ENCODE measurements at places on chromosomes 7 and 10. TPM values are rescaled to one million over a fixed set of nuclear protein-coding genes. Genes with fewer than 3 reads are reported as not detected.

CYP2C19 gene
- not detected for total RNA-seq

NEURL1 gene
- 0.93 TPM for total RNA-seq

DNA sequence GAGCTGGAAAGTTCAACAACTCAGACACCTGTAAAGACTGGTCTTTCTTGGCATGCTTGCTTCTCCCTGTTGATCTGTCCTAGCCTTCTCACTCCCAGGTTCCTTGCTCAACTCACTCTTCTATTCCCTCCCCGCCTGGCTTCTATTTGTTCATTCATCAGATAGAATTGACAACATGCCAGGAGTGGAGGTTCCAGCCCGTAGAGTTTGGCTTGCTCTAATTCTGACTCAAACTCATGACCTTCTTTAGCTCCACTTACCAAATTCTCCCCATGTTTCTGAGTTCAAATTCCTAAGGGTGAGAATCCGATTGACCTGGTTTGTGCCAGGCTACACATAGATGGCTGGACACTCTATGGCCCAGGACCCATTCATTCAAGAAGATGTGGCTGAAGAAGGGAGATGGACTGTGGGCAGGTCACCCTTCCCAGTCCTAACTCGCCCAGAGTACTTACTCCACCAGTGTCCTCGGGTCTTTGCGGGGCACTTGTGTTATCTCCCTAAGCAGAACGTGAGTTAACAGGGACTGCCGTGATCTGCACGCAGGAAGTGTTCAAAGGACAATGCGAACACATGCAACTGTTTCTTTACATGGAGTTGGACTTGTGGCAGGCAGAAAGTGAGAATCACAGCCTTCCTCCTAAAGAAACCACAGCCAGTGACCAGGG is 4.0 kb upstream of the TMEM236 start:
- no peak for DNase-seq

- DNase-seq = no peak
These were observed 232.2 kb downstream of the DYNC1I1 start for GRCh38 chr7:96004578-96004977.

- DNase-seq = no peak
These were observed 96.3 kb downstream of the ELMO1 start for GRCh38 chr7:37352251-37352880.

DNA sequence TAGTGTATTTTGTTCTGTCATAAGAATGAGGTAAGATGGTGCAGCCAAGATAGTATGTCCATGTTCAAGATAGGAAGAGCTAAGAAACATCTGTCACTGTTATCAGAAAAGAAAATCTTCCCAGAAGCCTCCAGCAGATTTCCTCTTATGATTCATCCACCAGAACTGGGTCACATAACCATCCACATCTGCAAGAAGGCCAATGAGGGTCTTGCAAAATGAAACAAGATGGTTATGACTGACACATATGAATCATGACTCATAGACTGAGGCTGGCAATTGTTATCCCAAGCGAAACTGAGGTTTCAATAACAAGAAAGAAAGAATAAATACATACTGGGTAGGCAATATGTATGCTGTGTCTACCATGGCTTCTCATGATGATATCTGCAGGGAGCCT is 30.3 kb downstream of the CCNJ start:
- DNase-seq = no peak
